ENCODE measurements at places on chromosomes 13 and 19.

DNA sequence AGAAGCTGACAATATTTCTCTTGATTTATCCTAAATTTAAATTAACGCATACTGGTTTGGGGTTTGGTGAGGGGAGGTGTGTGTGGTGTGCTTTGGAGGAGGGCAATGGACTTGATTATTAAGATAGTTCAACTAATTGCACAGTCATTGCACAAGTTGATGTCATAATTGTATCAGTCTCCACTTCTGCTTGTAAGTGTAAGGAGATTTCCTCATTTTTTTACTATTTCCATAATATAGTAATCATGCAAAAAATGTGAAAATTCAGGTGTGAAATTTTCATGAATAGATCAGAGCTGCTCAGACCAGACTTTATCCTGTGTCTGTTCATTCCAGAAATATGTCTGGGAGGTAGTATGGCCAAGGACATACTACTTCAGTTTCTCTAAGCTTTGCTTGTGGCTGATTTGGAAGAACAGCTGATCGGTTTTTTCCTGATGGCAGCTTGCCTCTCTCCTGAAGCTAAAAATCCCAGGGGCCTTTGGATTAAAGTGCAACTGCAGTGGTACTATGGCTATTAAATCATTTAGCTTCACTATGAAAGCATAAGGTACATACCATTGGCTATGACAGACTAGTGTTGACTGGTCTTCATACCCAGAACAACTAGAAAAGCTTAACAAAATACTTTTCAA is 201.8 kb upstream of the MIR17HG start:
- no peak for DNase-seq

DNA sequence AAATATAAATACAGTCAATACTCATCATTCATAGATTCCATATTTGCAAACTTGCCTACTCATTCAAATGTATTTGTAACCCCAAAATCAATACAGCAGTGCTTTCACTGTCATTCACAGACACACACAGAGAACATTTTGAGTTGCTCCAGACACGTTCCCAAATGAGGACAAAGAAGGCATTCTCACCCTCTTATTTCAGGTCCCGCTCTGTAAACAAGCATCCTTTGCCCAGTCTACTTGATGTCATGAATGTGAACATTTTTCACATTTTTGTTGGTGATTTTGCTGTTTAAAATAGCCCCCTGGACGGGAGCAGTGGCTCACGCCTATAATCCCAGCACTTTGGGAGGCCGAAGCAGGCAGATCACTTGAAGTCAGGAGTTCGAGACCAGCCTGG is 15.5 kb downstream of the C19orf47 start:
- DNase-seq, result no peak

DNA sequence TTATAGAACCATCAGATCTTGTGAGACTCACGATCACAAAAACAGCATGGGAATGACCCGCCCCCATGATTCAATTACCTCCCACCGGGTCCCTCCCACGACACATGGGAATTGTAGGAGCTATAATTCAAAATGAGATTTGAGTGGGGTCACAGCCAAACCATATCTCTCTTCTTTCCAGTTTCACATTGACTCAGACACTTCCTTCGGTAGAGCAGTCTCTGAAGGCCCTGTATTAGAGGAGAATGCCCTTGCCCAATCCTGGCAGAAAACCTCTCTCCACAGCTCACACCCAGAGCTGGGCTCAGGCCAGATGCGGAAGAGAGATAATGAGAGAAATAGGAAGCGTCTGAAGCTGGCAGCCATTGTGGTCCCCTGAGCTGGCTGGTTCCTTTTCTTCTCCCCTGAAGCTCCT is 72.4 kb upstream of the CLDN10 start:
- DNase-seq, result no peak

DNA sequence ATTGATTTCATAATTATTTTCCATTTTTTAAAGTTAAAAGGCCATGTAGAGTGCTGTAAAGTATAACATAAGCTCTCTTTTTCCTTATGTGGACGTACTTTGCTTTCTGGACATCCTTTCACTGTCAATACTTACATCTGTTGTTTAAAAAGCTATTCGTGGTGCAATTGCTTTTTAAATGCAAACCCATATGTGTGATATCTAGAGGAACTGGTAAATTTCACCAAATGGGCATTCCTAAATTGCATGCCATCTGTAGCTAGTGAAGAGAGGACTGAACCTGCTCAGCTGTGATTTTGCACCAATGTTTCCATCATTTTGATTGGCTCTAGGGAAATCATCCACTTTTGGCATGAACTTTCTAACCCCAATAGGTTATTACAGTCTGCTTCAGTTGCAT is 129.4 kb downstream of the PCDH17 start:
- no peak for DNase-seq

- no peak for DNase-seq
These were observed 2.2 kb downstream of the CNMD start for GRCh38 chr13:52737451-52737850.

DNA sequence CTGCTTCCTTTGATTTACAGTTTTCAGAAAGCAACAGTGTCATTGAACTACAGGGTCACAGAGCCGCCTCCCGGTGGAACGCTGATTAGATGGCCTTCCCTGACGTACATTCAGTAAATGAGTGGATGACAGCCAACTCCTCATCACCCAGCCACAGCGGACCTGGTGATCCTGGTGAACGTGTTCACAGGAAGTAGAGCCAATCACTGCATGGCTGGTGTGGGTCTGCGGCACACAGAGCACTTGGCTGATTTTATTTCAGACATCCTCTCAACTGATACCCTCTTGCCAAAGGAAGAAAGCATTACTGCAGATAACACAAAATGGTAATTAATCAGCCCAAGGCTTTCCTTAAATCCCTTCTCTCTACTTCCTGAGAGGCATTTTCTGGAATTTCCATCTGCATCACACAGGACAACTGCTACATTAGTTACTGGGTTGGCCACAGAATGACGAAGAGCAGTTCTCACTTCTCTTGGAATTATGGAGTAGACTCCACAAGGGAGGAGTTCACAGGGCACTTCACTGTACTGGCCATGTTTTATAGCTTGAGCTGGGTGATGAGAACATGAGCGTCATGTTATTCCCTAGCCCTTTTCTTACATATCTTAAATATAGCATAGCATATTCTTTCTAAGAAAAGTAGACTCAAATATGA is 84.0 kb upstream of the SLC7A1 start:
- DNase-seq, result no peak

GRCh38 chr19:956766-957440 is 27.2 kb upstream of the WDR18 start:
- no peak for DNase-seq

- no peak for DNase-seq
These were observed 1.2 kb upstream of the FOXO1 start for GRCh38 chr13:40667622-40667978.

All from RCC 7860 (cell line).